Right lung (tissue), 10 donors: ENCODE measurements at places on chromosomes 13 and 19. TPM values are rescaled to one million over a fixed set of nuclear protein-coding genes. Genes with fewer than 3 reads are reported as not detected.

MYH14 gene
- 30.6 TPM for polyA plus RNA-seq

DNA sequence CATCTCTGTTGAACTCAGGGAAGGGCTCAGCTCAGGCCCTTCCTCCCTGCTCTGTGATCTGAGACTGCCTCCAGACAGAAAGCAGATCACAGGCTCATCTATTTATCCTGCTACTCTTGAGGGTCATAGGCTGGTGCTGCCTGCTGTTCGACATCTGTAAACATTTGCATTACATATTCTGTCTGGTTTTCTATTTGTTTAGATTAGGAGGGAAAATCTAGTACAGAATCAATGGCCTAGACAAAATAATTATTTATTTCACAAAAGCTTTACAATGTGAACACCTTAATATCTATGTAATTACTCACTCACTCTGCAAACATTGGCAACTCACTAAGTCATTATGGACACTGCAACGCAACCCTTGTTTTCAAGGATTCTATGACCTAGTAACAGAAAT, 43.0 kb downstream of the CEP89 start:
- no peak for DNase-seq

DNA sequence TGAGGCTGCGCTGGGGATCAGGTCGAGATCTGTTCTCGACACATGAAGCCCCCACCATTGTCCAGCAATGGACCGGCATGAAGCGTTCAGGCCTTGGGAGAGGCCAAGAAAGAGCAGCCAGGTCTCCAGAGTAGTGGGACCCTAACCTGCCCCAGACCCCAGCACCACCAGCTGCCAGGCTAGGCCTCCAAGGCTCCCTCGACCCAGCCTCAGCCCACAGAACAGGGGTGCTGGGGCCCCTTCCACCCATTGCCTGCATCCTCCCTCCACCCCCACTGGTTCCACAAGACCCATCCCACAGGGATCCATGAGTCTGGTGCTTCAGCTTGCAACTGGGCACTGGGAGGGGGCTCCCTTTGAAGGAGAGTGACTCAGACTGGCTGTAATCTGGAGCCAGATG, 120.3 kb downstream of the TUBA3C start:
- DNase-seq = no peak

GRCh38 chr13:77358001-77358400, 31.1 kb upstream of the MYCBP2 start:
- no peak for DNase-seq

- no peak for DNase-seq
These were observed 36.8 kb upstream of the ZNF681 start for GRCh38 chr19:23795462-23795861.
